ENCODE measurements at places on chromosomes 12 and 14. TPM values are rescaled to one million over a fixed set of nuclear protein-coding genes. Genes with fewer than 3 reads are reported as not detected.

GRCh38 chr12:94704452-94705306 is 54.3 kb upstream of the TMCC3 start:
- DNase-seq = no peak

GRCh38 chr14:100135073-100135472 is 24.4 kb downstream of the DEGS2 start:
- DNase-seq = no peak

- DNase-seq = no peak
These were observed 5.7 kb upstream of the MLF2 start for GRCh38 chr12:6758506-6759095.

GRCh38 chr12:89256060-89256459 is 96.2 kb downstream of the DUSP6 start:
- DNase-seq = no peak

Gene BEGAIN
- 9.6 TPM for total RNA-seq

Gene TBC1D30
- 3.9 TPM for total RNA-seq

- DNase-seq = no peak
These were observed 64.1 kb upstream of the USP15 start for GRCh38 chr12:62196146-62196545.

DNA sequence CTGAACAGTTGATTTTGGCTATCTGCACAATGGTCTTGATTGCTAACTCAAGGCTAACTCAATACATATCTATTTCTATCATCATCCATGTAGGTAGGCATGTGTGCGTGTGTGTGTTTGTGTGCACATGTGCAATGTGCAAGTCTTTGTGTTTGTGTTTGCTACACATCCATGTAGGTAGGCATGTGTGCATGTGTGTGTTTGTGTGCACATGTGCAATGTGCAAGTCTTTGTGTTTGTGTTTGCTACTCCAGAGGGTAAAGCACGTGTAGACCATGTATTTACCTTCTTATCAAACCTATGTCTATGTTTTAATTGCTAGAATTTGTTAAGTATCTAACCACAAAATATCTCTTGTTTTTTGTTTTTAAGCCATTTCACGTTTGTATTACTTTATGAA is 962.6 kb downstream of the LRFN5 start:
- DNase-seq = no peak

GRCh38 chr14:74945852-74946658 is 9.3 kb downstream of the PGF start:
- DNase-seq = peak; percentile 70

DNA sequence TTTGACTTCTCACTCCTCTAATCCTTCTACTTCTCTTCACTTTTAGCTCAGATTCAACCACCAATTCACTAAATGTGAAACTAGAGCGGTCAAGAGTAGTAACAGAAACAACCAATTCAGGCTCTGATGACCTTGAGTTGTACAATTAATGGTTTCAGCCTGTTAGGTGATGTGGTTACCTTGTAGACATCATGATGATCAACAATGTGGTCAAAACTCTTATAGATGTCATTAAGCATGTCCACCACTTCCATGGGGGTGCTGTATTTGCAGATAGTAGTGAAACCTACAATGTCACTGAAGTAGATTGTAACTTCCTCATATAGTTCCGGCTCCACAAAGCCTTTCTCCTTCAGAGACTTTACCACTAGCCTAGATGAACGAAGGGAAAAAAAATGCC is 54.1 kb upstream of the PLBD1 start:
- no peak for DNase-seq

GRCh38 chr14:78767436-78767835 is 597.3 kb downstream of the NRXN3 start:
- DNase-seq = no peak

Gene KLC1
- 500 TPM for total RNA-seq

DNA sequence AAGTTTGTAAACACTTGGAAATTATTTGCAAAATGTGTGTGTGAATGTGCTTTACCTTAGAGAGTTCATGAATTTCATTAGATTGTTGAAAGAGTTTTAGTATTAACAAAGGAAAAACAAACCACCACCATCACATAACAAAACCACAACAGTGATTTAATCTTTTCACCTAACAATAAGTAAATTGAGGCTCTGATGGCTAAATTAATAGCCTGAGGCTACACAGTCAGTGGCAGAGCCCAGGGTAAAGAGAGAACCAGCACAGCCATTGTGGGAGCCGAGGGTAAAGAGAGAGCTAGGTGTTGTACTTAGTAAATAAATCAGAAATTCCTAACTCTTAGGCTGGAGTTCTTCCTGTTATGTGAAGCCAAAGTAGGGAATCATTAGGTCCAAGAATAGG is 51.2 kb upstream of the CAPRIN2 start:
- no peak for DNase-seq

DNA sequence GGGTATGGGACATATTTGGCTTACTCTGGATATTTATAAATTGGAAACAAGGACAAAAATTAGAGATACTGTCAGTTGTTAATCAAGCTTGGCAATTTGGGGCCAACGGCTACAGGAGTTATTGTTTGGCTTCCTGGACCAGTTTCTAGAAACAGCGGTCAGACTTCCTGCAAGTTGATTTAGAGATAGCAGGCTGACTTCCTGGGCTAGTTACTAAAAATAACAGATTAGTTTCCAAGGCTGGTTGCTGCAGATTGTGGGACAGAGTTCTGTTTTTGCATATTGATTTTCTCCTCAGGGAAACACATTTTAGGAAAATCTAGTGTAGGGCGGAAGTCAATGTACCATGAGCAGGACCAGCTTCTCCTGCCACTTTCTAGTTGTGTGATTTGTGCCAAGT is 144.0 kb upstream of the TMPO start:
- DNase-seq = no peak

Gene FBLN5
- total RNA-seq = 109 TPM

Gene DDN
- total RNA-seq = not detected

GRCh38 chr12:64983771-64984278 is 137.3 kb downstream of the WIF1 start:
- DNase-seq = no peak

Gene DCAF11
- total RNA-seq = 68.9 TPM

DNA sequence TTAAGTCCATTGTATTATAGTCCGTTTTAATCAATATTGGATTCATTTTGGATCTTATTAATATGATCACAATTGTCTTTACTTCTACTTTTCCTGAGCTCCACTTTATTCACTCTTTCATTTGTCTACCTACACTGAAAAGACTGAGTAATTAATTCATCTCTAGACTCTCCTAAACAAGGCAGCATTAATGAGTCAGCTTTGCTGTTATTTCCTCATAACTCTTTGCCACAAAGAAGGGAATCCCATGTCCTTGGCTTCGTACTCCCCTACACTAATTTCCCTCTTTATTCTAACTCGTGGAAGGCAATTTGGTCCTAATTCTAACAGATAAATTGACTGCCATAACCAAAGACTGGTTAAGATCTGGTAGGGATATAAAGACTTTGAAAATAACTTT is 91.9 kb downstream of the ARMH4 start:
- DNase-seq = no peak

- peak; percentile 24 for DNase-seq
These were observed 1.6 kb upstream of the CDKN1B start for GRCh38 chr12:12715459-12716150.

DNA sequence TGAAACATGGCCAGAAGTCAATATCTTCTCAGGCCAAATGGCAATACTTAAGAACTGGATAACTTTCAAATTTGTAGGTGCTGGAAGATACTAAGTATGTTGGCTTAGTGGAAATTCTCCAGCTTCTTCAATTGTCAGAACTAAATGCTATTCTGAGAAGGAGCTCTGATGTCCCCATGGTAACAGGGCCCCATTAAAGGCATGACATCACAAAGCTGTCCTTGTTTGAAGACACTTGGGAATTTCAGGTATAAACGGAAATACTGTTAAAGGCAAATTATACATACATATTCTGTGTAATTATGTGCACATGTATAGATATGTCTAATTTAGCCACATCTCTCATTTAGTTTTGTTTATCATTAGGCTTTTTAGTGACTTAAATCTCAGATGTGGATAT is 210.0 kb upstream of the SEL1L start:
- no peak for DNase-seq

- no peak for DNase-seq
These were observed 3.6 kb downstream of the ZFHX2 start for GRCh38 chr14:23547924-23548323.

GRCh38 chr14:70096866-70097265 is 91.9 kb downstream of the SLC8A3 start:
- no peak for DNase-seq

- DNase-seq = no peak
These were observed 26.2 kb upstream of the CHPT1 start for GRCh38 chr12:101671157-101671791.

Gene DENND5B
- total RNA-seq = 22.6 TPM

Gene VDR
- 0.87 TPM for total RNA-seq

Gene SLC10A1
- not detected for total RNA-seq

Gene CMKLR1
- 22.3 TPM for total RNA-seq

DNA sequence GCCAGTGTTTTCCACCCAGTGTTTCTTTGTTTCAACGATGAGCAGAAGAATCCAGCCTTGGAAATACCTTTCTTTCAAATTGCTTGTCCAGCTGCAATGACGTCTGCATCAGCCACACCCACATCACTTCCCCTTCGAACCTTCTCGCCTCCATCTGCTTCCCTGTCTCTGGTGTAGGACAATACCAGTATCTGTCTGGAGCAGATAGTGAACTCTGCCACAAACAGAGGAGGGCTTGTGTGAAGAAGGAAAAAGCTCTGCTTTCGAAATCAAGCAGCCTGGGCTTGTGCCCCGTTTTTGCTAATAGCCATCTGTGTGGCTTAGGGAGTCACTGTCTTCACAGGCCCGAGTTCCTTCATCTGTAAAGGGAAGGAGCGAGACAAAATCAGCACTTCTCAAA is 415.4 kb downstream of the ZFP36L1 start:
- DNase-seq = peak; percentile 67

Gene EML5
- 0.59 TPM for total RNA-seq

DNA sequence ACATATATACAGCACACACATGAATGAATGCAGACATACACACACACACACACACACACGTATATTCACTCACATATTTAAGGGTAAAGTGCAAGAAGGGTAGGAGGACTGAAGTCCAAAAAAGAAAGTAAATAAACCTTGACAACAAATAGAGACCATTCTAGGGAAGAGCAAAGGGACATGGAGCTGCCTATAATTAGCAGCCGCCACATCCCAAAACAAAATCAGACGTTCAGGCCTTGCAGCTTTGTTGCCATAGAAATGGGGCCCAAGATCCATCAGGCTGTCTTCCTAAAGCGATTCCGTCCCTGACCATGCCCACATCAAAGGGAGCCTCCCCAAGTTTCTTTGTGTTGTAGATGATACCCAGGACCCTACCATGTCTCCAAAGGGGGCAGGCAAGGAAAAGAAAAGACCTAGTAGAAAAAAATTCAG is 703.5 kb upstream of the TBX3 start:
- no peak for DNase-seq

Gene SERPINA5
- 28.0 TPM for total RNA-seq

DNA sequence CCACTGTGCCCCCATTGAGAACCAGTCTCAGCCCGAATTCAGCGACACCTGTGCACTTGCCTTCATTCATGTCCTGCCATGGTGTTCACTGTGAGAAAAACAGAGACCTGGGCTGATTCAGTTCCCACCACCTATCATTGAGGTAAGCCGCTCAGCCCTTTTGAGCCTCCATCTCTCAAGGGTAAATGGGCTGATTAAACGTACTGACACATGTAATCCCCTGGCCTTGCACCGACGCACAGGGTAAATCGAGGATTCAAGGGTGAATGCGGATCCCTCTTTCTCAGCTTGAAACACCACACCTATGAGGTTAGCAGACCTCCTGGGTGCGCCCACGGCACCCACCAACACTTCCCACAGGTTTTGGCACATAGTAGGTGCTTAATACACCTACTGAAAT is 69.7 kb downstream of the C14orf132 start:
- no peak for DNase-seq

Gene TCP11L2
- 34.9 TPM for total RNA-seq

Gene CCDC197
- total RNA-seq = not detected

Gene COQ6
- total RNA-seq = 33.1 TPM

DNA sequence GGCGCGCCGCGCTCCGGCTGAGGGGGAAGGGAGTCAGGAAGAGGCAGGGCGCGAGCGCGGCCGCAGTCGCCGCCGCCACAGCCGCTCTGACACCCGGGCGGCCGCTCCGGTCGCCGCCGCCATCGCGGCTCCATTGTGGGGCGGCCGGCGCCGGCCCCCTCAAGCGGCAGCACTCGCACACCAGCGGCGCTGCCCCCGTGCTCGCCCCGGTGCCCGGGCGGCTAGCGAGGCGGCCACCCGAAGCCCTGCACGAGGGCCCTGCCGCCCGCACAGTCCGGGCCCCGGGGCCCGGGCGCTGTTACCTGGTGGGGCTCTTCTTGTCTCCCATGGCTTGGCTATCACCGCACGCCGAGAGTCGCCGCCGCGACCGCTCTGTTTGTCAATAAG is 202 bp downstream of the YAF2 start:
- DNase-seq = no peak

Gene SLC17A8
- not detected for total RNA-seq

DNA sequence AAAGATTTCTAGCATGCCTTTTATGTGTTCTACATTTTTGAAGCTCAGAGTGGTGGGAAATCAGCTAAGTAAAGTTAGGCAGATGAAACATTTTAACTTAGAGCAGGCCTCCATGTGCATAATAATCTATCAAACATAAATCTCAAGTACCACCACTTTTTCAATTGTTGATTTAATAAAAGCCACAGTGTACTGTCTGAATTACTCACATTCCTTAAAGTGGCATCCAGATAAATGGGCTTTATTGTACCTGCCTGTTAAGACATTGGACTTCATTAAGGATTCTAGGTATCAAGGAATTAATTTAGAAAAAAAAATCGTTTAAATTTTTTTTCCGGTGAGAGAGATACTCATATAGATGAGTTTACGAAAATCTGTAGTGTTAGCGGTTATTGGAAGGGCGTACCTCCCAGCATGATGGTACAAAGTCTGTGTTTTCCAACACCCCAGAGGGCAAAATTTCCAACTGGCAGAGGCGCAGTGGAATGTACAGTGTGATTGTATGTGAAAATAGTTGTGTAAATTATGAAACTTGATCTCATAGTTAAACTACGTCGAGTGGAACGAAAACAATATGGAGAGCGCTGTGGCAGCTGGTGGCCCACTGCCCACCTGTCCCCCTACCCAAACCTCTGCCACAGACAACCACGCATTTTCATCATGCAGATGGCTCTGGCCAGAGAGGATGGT is 25.0 kb downstream of the ELK3 start:
- DNase-seq = no peak

Gene INTS13
- 31.5 TPM for total RNA-seq

- no peak for DNase-seq
These were observed 5.1 kb downstream of the TBK1 start for GRCh38 chr12:64457032-64457431.

All from tibial nerve (tissue), 4 donors.